Activated T-cell treated with anti-CD3 and anti-CD28 coated beads, Interleukin-2, amount 50 U/mL, for 72 hours (primary cell): ENCODE measurements at places on chromosomes 2 and 18. TPM values are rescaled to one million over a fixed set of nuclear protein-coding genes. Genes with fewer than 3 reads are reported as not detected.

DNA sequence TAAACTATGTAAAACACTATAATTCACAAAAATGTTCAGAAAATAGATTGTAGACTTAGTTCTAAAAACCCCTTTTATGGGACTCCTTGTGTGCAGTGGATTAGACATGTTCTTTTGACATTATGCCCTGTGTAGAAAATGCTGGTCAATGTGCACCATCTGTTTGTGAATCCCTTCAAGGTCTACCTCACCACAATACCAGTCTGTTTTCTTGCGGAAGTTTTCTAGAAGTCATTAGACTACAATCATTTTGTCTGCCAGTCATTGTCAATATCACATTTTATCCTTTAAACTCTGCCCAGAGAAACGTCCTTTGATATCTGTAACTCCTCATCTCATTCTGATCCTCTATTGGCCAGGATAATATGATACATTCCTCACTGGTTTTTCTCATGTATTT, 7.8 kb downstream of the ITGA4 start:
- DNase-seq = no peak

DNA sequence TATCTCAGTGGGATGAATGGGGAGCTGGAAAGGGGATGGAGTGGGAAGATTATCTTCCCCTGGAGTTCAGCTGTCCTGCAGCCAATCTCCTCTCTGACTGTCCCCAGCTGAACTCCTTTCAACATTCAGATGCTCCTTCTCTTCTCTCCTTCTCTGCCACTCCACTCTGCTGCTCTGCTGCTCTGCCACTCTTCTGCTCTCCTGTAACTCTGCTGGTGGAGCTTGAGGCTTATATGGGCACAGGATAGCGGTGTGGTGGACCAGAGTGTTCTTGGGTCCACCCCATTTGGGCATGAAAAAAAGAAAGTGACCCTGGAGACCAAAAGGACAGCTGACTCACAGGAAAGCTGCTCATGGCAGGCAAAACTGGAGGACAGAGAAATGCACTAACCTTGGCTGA, 26.6 kb downstream of the FAHD2B start:
- no peak for DNase-seq

GRCh38 chr2:196944570-196944969, 18.1 kb upstream of the PGAP1 start:
- DNase-seq = no peak

Gene FN1
- total RNA-seq = 0.60 TPM

- DNase-seq = no peak
Observed at GRCh38 chr2:191038241-191038725, 24.3 kb upstream of the STAT1 start.

GRCh38 chr2:111165084-111165483, 44.4 kb downstream of the BCL2L11 start:
- DNase-seq = no peak

DNA sequence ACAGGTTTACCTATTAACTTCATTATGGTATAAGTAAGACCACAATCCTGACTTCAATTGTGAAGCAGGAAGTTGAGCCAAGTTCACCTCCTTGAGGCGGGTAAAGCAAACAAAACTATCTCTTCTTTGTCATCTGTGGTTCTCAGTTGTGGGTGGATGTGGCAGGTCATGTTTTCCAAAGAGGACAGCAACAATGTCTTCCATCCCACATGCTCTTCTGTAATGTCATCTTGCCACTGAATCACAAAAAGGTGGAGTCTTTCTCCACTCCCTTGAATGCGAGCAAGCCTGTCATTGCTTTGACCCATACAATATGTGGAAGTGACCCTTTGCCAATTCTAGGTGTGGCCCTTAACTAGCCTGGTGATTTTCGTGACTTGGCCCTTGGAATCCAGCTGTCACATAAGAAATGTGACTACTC, 98.7 kb downstream of the GRB14 start:
- no peak for DNase-seq
